ENCODE measurements at places on chromosomes 16 and 17.

- no peak for DNase-seq
Observed at GRCh38 chr16:79392081-79392480, 208.5 kb downstream of the MAF start.

DNA sequence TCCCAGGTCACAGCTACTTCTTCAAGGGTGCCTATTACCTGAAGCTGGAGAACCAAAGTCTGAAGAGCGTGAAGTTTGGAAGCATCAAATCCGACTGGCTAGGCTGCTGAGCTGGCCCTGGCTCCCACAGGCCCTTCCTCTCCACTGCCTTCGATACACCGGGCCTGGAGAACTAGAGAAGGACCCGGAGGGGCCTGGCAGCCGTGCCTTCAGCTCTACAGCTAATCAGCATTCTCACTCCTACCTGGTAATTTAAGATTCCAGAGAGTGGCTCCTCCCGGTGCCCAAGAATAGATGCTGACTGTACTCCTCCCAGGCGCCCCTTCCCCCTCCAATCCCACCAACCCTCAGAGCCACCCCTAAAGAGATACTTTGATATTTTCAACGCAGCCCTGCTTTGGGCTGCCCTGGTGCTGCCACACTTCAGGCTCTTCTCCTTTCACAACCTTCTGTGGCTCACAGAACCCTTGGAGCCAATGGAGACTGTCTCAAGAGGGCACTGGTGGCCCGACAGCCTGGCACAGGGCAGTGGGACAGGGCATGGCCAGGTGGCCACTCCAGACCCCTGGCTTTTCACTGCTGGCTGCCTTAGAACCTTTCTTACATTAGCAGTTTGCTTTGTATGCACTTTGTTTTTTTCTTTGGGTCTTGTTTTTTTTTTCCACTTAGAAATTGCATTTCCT, 3.4 kb upstream of the LPCAT2 start:
- DNase-seq, result no peak

- DNase-seq, result no peak
Observed at GRCh38 chr17:32786169-32786568, 90.8 kb downstream of the MYO1D start.

DNA sequence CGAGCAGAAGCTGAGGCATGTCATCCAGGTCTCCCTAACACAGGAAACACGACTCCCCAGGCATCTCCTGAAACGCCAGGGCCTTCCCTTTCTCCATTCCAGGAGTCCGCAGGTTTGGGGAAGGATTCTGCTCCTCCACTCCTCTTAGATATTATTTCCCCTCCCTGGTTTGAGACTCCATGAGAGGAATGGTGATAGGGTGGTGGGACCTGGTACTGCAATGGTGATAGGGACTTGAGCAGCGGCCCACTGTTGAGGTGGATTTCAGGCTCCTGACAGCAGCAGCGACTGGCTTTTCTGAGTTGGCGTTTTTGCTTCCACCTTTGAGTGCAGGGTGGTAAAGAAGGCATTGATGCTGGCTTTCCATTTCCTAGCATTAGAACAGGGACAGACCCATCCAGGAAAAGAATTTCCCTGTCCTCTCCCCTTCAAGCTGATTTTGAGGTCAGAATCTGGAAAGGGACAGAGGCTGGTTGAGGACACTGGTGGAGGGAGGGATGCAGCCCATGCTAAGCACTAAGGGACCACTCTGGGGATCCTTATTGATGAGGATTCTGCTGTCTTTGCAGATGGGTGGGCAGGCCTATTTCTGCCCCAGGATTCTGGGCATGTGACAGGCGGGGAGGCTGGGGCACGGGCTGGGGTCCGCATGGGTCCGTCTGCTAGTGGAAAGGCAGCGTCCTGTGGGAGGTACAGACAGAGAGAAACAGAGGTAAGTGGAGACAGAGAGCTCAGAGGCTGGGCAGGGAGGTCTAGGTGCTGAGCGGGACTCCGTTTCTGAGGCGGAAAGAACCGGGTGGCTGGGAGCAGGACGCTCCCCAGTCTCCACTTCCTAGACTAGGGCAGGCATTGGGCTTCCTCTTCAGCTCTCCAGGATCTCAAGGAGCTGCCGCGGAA, 1.3 kb upstream of the TBX4 start:
- DNase-seq, result no peak

DNA sequence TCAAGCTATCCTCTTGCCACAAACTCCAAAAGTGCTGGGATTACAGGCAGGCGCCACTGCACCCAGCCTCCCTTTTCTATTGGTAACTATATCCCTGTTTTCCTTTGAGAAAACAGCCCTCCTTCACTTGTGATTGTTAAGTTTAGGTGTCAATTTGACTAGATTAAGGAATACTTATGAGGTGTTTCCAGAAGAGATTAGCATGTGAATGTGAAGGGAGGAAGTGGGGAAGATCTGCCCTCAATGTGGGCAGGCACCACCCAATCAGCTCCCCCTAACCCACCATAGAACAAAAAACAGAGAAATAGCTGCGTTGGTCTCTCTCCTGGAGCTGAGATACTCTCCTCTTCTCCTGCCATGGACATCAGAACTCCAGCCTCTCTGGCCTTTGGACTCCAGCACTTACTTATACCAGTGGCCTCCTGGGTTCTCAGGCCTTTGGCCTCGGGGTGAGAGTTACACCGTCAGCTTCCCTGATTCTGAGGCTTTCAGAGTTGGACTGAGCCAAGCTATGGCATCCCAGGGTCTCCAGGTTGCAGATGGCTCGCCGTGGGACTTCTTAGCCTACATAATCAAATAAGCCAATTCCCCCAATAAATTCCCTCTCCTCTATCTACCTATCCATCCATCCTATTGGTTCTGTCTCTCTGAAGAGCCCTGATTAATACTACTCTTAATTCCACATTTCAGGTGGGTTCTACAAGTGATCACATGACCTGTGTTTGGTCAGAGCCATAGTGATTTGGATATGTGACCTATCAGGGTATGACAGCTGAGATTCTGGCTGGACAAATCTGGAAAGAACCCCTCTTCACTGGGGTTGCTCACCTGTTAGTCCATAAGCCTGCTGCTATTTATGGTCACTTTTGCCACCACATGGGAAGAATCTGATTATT, 12.0 kb upstream of the STAT3 start:
- DNase-seq, result no peak

GRCh38 chr16:24490866-24491265, 48.5 kb upstream of the RBBP6 start:
- DNase-seq, result no peak

- peak; percentile 17 for DNase-seq
Observed at GRCh38 chr17:30952638-30953393, 18.0 kb upstream of the RNF135 start.

GRCh38 chr16:2915196-2915929, 3.6 kb downstream of the FLYWCH1 start:
- no peak for DNase-seq

DNA sequence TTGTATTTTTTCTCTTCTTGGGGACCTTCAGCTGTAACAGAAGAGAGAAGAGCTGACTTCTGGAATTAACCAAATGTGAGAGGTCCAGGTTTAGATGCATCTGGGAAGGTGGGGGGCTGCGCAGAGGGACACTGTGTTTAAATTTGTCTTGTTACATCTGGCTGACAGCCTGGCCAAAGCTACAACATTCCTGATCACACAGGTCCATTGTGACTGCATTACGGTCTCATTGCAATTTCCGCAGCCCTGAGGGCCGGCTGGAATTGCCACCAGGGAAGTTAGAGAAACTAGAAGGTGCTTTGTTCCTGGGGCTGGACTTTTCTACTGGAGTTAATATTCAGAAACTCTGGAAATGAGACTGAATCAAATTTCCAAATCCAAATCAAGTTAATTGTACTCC, 37.9 kb upstream of the LRRC75A start:
- DNase-seq, result no peak

DNA sequence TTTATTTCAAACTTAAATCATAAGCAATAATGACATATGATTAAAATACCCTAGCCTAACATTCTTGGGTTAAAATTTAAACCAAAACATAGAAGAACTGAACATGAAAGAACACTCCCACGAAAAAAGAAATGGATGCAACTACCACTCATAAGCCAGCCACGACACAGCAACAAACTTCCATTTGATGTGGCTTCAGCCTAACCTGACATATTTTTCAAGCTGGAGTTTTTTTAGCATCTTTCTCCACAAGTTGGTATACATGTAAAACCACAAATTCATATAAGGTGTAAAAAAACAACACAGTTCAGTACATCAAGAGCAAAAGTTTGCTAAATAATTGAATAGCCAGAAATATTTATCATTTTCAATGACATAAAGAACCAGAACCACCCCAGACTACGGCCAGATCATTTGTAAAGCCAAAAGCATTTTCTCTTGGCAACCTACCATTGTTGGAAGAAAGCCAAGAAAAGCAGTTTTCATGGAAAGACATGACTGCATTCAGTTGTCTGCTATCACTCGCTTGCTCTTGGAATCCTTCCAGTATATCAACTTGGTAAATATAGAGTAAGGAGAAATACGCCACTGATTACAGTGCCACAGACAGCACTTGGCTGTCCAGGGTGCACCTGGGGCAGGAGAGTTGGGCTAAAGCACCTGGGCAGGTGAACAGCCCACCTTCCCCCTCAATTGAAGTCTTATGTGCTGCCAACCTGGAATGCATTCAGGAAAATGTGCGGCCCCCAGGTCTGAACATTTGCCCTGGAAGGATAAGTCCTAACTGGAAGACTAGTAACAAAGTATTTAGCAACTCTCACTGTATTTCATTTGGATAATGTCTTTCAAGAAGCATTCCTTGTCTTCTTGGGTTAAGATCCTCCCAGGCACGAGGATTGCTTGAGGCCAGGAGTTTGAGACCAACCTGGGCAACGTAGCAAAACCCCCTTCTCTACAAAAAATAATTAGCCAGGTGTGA, 60.5 kb downstream of the CREBBP start:
- DNase-seq, result no peak

- no peak for DNase-seq
Observed at GRCh38 chr17:63822537-63822936, 4.7 kb upstream of the PSMC5 start.

GRCh38 chr17:34988644-34989043, 8.3 kb downstream of the LIG3 start:
- DNase-seq, result no peak

DNA sequence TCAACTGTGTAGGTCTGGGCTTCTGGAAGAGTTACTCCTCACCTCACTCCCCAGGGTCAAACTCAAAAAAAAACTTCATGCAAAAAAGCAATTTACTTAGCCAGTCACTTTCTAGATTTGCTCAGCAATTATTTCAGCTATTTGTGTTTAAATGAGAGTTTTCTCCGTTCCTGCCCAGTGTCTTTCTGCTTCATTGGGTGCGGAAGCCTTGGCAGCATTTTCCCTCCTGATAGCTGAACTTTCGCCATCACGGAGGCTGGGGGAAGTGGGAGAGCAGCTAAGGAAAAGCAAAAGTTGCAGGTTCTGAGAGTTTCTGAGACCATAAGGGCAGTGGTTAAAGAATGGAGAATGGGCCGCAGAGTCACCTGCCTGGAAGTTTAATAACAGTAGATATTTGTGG, 287.1 kb upstream of the DYNLRB2 start:
- no peak for DNase-seq

GRCh38 chr17:51860954-51861561, 297.5 kb downstream of the CA10 start:
- no peak for DNase-seq

DNA sequence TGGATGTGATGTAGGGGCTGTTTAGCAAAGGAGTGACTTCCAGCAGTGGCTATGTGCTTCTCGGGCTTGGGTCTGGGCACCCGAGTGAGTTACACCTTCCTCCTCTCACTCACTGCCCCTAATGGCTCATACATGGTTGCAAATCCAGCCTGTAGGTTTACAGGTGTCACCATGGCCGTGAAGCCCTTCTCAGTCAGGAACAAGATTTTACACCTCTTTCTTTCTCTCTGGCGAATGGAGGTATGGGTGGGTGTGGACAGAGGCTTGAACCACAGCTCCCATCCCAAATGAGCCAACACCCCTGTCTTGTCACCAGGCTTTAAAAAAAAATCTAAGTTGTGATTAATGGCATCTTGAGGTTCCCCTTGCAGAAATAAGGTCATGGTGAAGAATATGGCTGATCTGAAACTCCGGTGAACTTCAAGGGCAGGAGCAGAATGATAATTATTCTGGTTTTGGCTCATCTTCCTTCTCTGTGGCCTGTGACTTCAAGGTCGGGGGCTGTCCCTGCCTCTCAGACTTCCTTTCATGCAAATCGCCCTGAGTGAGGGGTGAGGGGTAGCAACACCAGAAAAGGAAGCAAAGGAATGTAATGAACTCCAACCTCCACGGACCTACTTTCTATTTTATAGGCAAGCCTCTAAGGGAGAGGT, 331.2 kb downstream of the MAF start:
- DNase-seq, result no peak

DNA sequence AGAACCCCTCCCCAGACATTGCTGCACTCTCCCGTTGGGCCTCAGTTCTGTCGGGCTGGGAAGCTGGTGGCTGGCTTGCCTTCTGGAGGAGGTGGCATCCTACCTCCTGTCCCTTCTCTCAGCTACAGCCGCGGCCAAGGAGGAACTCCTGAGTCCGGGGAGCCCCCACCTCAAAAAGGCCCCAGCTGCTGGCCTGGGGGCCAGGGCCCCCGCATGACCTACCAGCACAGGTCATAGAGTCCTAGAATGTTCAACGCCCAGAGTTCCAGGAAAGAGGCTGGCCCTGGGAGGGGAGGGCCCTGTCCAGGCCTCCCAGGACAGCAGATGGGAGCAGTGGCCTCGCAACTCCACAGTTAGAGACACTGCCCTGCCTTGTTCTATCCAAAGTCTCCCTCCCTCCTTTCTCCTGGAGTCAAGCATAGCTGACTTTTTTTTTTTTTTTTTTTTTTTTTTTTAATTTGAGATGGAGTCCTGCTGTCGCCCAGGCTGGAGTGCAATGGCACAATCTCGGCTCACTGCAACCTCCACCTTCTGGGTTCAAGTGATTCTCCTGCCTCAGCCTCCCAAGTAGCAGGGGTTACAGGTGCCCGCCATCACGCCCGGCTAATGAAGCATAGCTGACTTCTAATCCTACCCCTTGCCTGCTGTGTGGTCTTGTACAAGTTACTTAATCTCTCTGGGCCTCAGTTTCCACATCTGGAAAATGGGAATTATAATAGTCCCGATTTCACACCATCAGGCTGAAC, 7.1 kb downstream of the CARHSP1 start:
- no peak for DNase-seq

DNA sequence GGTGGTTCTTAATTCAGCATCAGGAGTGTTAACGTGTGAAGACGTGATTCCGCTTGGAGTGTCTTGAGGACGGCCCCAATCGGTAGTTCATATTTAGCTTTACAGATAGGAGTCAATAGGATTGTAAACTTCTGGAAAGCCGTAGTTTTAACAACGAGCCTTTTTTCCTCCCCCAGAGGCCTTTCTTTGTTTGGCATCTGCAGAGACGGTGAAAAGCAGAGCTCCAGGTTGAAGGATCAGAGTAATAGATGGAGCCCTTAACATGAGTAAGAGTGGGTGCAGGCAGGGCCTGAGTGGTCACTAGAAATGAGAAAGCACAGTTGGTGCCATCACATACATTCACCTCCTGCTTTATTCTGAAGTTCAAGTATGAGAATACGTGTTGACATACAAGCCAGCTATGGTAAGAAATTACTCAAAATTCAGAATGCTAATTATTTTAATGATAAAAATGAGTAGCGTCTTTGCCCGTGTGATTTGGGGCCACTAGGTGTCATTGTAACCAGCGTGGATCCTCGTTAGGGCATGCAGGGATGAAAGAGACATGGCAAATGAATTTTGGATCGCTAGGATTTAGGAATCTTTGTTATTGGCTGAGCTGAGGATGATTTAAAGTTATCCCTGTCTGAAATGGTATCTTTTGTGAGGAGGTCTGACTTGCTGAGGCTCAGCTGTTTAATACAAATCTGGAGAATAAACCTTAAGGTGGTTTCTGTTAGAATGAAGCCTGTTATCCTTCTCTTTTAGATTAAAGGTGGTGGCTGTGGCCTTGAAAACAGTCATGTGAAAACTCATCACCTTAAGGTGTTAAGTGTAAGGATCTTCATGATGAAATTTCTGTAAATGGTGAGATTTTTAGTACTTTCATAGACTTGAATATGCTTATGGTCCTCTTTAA, 18.6 kb downstream of the PRCD start:
- DNase-seq, result no peak
